RKO (cell line): ENCODE measurements at places on chromosomes 13 and 19.

- DNase-seq, result no peak
Observed at GRCh38 chr19:46809534-46810272, 21.3 kb upstream of the SLC1A5 start.

DNA sequence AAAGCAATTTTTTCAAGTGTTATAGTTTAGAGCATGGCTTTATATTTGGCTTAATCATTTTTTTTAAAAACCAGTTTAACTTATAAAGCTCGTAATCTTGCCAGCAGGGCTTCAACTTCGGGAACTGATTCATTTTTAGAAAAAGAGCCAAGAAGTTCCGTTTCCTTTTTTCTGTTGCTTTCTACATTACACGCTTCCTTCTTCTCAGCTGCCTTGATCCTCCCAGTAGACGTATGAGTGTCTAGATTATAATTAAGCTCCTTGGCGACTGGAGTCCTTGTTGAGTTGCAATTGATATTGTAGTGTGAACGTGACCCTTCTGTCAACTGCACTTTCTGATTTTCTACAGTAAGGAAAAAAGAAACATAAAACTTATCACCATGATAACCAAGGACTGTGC lies 497.2 kb downstream of the DIAPH3 start:
- DNase-seq, result no peak

DNA sequence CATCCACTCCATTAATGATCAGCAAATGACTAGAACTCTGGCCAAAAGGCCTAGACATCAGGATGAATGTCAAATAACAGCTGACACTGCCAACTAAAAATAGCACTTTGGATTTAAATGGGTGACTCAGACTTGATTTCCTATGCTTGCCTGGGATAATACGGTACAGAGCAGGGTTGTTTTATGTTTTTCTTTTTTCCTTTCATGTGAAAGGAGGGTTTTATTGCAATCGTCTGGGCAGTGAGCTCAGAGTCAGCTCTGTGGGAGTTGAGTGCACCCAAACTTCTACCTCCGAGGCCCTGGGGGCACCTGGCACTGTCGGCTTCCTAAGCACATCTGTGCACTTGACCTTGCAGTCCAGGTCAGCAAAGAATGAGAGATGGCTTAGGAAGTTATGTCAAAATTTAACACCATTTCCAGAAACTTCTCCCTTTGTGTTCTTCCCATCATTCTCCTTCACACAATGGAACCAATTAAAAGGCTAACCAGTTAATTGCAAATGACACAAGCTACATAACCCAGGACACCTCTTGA lies 134.1 kb downstream of the LACC1 start:
- DNase-seq, result peak; percentile 19

- no peak for DNase-seq
Observed at GRCh38 chr13:21043898-21044297, 17.5 kb downstream of the LATS2 start.

GRCh38 chr13:21059641-21060337 lies 1.6 kb downstream of the LATS2 start:
- peak; percentile 57 for DNase-seq

GRCh38 chr19:41307090-41307875 lies 2.7 kb upstream of the CCDC97 start:
- DNase-seq, result no peak

GRCh38 chr13:26653310-26653709 lies 95.8 kb downstream of the WASF3 start:
- no peak for DNase-seq

GRCh38 chr13:84648069-84648640 lies 765.9 kb upstream of the SLITRK1 start:
- DNase-seq, result peak; percentile 48

GRCh38 chr19:2546128-2547032 lies 70.5 kb downstream of the GADD45B start:
- no peak for DNase-seq

GRCh38 chr19:14565765-14566711 lies 5.8 kb downstream of the NDUFB7 start:
- no peak for DNase-seq

DNA sequence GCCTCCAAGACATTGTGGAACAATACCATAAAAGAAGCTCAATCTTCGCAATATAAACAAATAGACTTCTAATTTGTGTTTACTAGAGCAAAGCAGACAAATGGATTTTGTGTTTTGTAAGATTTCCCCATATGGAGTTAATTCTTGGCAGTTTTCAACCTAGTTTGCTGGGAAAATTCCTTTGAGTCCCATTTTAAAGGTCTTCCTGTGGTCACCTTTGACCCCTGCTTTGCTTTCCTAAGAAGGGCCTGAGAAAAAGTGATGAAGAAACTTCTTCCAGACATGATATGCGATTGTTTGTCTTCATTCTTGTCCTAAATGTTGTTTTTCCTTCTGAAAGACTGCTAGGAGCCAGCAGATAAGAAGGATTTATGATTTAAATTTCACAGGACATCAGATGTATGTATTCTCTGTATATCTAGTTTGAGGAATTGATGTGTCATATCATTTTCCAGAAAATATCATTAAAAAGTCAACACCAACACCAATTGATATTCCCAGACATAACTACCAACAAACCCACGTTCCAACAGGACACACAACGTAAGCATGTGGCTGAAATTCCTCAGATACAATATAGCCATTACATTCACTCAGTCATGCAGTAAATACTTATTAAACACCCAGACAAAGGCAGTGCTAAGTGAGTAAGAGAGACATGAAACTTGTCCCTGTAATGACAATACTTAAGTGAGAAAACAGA lies 276.4 kb downstream of the LHFPL6 start:
- no peak for DNase-seq

DNA sequence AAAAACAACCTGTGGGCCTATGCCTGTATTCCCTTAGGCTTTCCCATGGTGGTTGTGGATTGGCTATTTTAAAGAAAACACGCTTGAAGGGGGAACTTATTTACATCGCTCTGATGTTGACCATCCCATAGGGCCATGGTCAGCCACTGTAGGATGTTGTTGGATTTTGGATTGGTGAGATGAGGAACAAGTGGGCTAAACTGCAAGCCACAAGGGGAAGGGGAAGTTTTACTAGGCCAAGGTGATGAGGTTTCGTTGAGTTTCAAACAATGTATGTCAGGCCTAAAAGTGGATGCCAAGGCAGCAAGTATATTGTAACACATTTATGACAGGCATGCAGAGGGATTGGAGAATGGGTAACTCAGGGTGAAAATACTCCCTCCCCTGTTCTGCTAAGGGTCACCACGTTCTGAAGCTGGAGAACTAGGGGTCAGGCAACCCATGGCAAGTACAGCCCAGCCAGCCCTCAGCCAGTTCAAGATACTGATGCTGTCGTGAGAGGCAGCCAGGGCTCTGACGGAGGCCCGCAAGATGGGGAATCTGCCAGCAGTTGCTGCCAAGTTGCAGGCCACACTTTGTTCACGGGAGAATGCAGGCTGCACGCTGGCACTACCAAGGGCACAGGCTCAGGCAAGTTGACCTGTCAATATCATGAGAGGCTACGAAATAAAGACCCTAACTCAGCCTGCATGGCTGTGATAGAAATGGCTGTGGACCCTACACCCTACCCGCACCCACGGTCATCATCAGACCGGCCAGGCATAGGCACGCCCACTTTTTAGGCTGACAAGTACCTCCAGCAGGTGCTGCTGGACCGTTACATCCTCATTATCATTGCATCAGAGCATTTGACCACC lies 11.1 kb downstream of the IRGC start:
- no peak for DNase-seq

DNA sequence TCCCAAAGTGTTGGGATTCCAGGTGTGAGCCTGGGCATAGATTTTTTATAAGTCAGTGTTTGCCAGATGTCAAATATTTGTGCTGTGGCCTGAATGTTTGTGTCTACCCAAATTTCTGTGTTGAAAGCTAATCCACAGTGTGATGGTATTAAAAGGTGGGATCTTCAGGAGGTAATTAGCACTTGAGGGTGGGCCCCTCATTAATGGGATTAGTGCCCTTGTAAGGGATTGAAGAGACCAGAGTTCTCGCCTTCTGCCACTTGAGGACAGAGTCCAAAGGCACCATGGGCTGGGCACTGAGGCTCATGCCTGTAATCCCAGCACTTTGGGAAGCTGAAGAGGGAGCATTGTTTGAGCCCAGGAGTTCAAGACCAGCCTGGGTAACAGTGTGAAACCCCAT lies 9.7 kb upstream of the FBXO17 start:
- no peak for DNase-seq

DNA sequence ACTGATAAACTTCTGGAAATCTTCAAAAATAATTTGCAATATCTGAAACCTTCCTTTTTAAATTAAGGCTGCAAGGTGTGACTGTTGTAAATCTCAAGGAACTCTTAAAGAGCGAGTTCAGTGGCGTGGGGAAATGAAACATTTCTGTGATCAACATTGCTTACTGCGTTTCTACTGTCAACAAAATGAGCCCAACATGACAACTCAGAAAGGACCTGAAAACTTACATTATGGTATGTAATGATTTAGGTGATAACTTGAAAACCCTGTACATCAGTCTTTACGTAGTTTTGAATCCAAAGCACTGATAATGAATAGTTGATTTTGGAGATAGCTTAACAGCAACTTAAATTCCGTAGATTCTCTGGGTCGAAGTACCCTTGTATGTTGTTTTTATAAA lies 92.8 kb downstream of the ZMYM2 start:
- DNase-seq, result no peak

- peak; percentile 65 for DNase-seq
Observed at GRCh38 chr19:39539165-39539517, 820 bp downstream of the EID2 start.

- no peak for DNase-seq
Observed at GRCh38 chr13:66644855-66645460, 585.2 kb downstream of the PCDH9 start.

DNA sequence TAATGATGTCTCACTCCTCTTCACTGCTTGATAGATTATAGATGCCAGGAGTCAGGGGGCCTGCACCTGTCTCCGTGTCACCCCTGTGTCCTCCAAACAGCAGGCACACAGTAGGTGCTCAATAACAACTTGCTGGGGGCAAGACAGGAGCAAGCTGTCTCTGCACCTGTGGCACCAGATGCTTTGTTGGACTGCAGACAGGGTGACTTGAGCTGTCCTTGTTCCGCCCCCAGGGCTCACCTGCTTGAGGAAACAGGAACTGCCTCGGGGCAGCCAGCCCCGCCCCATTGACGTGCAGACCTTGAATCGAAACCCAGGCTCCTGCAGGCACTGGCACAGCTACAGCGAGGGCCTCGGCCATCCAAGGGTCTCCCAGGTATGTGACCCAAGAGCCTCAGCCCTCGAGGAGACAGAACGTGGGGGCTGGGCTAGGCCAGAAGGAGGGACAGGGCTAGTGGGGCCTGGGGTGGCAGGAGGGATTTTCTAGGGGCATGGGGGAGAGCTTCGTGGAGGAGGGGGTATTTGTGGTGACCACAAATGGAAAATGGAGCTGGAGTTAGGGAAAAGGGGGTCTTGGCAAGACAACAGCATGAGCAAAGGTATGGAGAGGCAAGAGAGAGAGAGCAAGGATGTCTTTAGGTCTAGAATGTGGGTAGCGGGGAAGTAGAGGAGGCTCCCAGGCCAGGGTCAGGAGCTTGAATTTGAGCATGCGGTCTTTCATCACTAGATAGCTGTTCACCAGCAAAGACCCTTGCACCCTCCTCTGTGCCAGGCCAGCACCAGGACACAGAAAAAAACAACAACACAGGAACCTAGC lies at the start of gene HSH2D:
Gene HSH2D (plus strand): TSS at position 287 of the 817 bp plus-strand sequence. CDS start 5,066 bp downstream, outside the sequence.
- DNase-seq, result no peak

DNA sequence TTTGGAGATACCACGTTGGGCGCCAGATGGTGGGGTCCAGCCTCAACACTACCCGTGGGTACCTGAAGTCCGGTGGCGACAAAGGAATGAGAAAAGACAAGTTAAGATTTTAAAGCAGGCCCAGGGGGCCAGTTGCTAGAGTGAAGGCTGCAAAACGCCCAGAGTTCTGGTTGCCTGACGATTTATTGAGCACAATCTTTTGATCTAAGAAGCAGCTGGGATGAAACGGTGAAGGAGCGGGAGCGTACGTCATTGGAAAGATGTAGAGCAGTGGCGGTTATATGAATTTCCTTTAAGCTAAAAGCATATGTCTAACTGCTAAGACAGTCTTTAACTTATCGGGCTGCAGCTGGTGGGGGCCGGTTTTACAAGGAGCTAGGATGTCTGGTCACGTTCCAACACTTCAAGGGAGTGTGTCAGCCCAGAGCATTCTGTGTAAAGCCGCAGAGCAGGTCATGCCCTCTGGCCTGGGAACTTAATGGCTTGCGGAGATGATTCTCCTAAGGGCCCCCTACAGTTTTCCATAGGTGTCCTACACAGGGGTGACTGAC lies 28.9 kb upstream of the EVI5L start:
- no peak for DNase-seq

- no peak for DNase-seq
Observed at GRCh38 chr13:83905641-83906040, 23.4 kb upstream of the SLITRK1 start.

GRCh38 chr13:42532561-42533335 lies 41.2 kb upstream of the TNFSF11 start:
- DNase-seq, result no peak

- peak; percentile 83 for DNase-seq
Observed at GRCh38 chr19:51338563-51339312, 3.2 kb downstream of the VSIG10L start.

- no peak for DNase-seq
Observed at GRCh38 chr13:113937073-113937472, 36.8 kb downstream of the C13orf46 start.
